Melanocyte of skin (primary cell): ENCODE measurements at places on chromosomes 16 and 17. TPM values are rescaled to one million over a fixed set of nuclear protein-coding genes. Genes with fewer than 3 reads are reported as not detected.

CFAP97D1 gene
- under 0.01 and 0.34 TPM in 2 replicates for total RNA-seq

SEPTIN12 gene
- total RNA-seq, result not detected in 2 replicates

CHD9NB gene
- 0.69 and 1.8 TPM in 2 replicates for total RNA-seq

PRR35 gene
- not detected in 2 replicates for total RNA-seq

KRT17 gene
- 1.4 TPM in 1 of 2 replicates, not detected in the other for total RNA-seq

HOXB4 gene
- total RNA-seq, result not detected in 2 replicates

G6PC1 gene
- total RNA-seq, result under 0.01 TPM in 1 of 2 replicates, not detected in the other

CLEC10A gene
- total RNA-seq, result not detected in 2 replicates

TBC1D28 gene
- 0.73 TPM in 1 of 2 replicates, not detected in the other for total RNA-seq

ZNF778 gene
- total RNA-seq, result 8.0 and 11.0 TPM in 2 replicates

GSG1L gene
- total RNA-seq, result not detected in 2 replicates
